ENCODE measurements at places on chromosomes 6 and 20. TPM values are rescaled to one million over a fixed set of nuclear protein-coding genes. Genes with fewer than 3 reads are reported as not detected.
A peak's percentile ranks its signal among the peaks of the same experiment; 100 is the strongest.

SIGLEC1 gene
- total RNA-seq = 0.17 TPM

- DNase-seq = no peak
These were observed 14.1 kb upstream of the TFAP2D start for GRCh38 chr6:50699051-50699775.

RGS17 gene
- 3.9 TPM for total RNA-seq

DNA sequence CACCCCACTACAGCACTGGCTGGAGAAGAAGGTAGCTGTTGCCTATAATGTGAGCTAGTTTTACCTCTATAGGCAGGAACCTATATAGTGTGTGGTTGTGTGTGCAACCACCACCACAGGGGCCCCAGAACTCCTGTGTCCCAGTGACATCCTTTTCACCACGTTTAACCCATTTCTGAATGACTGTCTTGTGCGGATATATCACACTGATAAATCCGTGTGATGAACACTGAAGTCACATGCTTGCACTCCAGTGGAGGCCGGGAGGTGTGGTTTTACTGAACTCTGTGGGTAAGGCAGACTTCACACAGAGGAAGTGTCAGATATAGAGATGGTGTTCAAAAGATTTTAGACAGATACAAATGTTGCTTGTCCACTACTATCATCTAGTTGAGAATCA lies 32.5 kb downstream of the SDHAF4 start:
- DNase-seq = no peak

DNA sequence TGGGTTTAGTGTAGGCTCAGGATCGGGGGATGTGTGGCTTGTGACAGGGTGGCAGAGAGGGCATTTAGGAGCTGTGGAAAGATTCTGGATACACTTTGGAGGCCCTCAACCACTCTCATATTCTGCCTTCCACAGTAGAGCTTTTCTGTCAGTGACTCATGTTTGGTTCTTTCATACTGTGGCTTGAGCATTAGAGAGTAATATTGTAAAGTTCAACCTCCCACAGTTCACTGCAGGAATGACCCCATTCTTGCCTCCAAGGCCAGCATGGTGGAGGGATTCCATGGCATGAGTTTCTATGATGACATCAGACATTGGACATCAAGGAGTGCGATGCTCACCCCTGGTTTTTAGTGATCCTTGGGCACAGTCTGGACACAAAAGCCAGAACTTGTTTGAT lies 50.9 kb downstream of the DTD1 start:
- no peak for DNase-seq

- no peak for DNase-seq
These were observed 156.0 kb downstream of the DST start for GRCh38 chr6:56486681-56487080.

DNA sequence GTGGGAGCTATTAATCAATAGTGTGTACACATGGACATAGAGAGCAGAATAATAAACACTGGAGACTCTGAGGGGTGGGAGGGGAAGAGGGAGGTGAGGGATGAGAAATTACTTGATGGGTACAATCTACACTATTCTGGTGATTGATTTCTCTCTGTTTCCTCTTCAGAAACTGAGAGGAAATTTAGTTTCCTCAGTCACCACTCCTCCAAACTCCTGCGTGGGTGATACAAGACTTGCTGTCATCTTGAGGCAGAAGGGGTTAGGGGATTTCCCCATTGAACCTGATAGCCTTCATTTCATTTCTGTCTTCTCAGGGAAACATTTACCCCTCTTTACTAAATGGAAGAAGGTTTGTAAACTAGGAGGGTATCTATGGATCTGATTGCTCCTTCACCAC lies 84.3 kb upstream of the ESR1 start:
- no peak for DNase-seq

GRCh38 chr6:144134737-144135136 lies 15.6 kb upstream of the STX11 start:
- no peak for DNase-seq

COL21A1 gene
- total RNA-seq = not detected

HFE gene
- 9.8 TPM for total RNA-seq

DNA sequence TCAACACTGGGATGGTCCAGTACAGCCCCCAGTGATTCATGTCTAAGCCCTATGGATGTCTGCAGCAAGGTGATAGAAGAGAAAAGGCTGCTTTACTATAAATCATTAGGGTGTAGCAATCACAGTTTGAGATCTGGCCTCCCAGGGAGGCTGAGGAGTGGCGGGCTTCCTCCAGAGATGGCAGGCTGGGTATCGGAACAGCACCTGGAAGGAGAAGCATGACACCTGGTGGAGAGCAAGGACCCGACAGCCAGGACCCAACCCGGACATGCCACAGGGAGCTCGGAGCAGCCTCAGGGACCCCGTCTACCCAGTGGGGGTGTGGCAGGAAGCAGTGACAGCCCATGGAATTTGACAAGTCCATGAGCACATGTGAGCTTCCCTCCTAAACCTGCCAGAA lies 114.8 kb upstream of the CD93 start:
- DNase-seq = peak; percentile 48

- DNase-seq = no peak
These were observed 59.5 kb upstream of the NELFCD start for GRCh38 chr20:58921564-58921963.

- no peak for DNase-seq
These were observed 215.5 kb downstream of the PREX1 start for GRCh38 chr20:48612335-48612734.

POPDC3 gene
- total RNA-seq = 10.1 TPM

DNA sequence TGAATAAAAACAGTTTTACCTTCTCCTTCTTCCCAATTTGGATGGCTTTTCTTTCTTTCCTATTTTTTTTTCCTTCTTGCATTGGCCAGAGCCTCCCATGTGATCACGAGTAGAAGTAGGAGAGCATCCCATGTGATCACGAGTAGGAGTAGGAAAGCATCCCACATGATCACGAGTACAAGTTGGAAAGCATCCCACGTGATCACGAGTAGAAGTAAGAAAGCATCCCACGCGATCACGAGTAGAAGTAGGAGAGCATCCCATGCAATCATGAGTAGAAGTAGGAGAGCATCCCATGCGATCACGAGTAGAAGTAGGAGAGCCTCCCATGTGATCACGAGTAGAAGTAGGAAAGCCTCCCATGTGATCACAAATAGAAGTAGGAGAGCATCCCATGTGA lies 218.6 kb downstream of the DLL1 start:
- DNase-seq = no peak

DOK5 gene
- total RNA-seq = not detected

GRCh38 chr20:50020288-50020687 lies 37.5 kb downstream of the SNAI1 start:
- no peak for DNase-seq

GRCh38 chr20:13060327-13060726 lies 51.6 kb downstream of the SPTLC3 start:
- no peak for DNase-seq

DNA sequence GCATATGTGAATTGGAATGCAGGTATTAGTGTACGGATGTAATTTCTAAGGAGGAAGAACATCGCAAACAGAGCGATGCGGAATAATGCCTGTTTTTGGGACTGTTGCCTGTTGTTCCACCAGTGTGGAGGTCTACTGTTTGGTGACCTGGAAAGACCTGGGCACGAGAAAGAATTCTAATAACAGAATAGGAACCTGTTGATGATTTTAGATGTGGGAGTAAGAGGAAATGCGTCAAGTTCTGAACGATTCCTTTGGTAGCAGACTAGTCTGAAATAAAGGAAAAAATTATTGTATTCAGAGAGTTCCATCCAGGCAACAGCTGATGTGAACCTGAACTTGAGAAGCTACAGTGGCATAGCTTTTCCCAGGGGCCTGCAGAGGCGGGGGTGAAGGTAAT lies 192.1 kb downstream of the DTNBP1 start:
- no peak for DNase-seq

GRCh38 chr20:56630506-56631317 lies 1.6 kb downstream of the TFAP2C start:
- no peak for DNase-seq

GRCh38 chr6:108080010-108080780 lies 5.7 kb upstream of the OSTM1 start:
- DNase-seq = no peak

DNA sequence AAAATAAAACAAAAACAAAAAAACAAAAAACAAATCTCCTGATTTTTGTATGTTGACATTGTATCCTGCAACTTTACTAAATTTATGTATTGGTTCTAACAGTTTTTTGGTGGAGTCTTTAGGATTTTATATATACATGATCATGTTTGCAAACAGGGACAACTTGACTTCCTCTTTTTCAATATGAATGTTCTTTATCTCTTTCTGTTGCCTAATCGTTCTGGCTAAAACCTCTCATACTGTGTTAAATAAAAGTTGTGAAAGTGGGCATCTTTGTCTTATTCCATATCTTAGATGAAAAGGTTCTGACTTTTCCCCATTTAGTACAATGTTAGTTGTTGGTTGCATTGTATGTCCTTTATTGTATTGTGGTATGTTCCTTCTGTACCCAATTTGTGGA lies 261.7 kb upstream of the NOX3 start:
- no peak for DNase-seq

- DNase-seq = no peak
These were observed 1.0 kb downstream of the HELZ2 start for GRCh38 chr20:63572788-63573646.

TRIM10 gene
- 0.98 TPM for total RNA-seq

Measured in HCT116 (cell line).